ENCODE measurements at places on chromosomes 5 and 9.

- DNase-seq, result no peak
These were observed 273.5 kb downstream of the NR2F1-AS1 start for GRCh38 chr5:93307557-93307956.

- DNase-seq, result no peak
These were observed 33.6 kb downstream of the HTR4 start for GRCh38 chr5:148620696-148621095.

DNA sequence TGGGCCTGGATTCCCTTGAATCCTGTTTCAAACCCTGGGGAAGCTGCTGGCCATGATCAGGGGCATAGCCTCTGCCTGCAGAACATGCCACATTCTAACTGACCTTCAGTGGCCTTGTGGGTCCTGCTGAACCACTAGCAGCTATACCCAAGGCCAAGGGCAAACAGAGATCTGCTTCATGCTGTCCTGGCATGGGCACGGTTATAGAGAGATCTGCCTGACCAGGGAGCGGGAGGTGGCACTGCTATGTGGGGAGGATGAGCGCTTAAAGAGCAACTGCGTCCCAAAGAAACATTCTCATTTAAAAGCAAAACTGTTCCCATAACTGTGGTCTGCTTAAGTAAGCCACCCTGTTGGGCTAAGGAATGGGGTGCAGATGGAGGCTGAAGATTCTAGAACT is 36.5 kb upstream of the SYNPO start:
- no peak for DNase-seq

- no peak for DNase-seq
These were observed 151.2 kb upstream of the ADRA1B start for GRCh38 chr5:159765135-159765433.

DNA sequence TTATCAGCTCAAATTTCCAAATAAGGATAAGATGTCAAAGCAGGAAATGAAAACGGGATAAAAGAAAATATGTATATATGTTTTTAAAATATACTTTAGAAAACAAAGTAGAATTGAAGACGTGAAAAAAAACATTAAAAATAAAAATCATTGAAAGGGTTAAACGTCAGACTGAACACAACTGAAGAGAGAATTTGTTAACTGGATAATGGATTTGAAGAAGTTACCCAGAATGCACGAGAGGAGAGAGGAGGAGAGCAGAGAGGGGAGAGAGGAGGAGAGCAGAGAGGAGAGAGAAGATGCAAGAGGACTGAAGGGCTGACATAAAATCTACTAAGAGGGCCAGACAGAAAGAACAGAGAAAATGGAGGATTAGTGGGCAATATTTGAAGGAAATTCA is 88.0 kb downstream of the CDKN2A start:
- no peak for DNase-seq

DNA sequence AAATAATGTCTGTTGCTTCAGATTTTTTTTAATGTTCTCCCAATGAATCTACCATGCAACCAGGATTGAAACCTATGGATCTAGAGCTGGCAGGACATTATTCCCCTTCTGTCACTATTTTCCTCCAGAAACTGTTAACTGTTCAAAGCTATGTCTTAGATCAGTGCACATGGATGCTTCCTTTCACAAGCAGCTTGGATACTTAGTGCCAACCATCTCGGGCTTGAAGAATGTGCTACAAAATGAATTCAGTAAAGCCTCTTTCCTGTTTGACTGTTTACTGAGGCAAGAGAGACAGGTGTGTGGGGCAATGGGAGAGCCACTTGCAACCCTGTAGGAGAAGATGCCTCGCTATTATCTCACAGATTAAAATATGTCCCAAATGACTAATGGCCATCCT is 774.8 kb downstream of the KCTD16 start:
- DNase-seq, result no peak

DNA sequence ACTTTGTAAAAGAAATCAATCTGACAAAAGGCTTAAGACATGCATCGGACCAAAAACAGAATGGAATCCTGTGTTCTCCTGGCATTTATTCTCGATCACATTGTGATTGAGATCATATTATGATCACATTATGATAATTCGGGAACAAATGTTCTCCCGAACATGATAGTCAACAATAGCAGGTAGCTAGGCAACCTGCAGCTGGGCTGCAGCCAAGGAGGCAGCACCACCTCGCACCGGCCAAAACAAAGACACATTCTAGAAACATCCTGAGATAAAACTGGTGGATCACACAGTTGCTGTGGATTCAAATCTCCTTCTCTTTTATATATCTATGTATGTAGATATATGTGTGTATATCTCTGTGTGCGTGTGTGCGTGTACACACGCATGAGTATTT is 480.6 kb upstream of the CYLC2 start:
- no peak for DNase-seq

DNA sequence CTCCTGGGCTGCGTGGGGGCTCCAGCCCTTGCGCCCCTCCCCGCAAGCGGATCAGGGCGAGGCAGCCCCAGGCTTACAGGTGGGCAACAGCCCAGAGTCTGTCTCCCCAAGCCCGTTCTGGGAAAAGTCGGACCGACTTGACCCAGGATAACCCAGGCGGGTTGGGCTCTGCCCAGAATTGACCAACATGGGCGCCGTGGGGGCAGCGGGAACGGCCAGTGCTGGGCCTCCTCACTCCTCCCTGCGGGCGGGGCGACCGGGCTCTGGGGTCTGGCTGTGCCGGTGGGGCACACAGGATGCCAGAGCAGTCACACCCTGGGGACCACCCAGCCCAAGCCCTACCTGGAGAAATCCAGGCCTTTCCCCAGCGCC is 15.3 kb upstream of the SYNPO start:
- no peak for DNase-seq

- no peak for DNase-seq
These were observed 18.1 kb upstream of the COL5A1 start for GRCh38 chr9:134623258-134624066.

DNA sequence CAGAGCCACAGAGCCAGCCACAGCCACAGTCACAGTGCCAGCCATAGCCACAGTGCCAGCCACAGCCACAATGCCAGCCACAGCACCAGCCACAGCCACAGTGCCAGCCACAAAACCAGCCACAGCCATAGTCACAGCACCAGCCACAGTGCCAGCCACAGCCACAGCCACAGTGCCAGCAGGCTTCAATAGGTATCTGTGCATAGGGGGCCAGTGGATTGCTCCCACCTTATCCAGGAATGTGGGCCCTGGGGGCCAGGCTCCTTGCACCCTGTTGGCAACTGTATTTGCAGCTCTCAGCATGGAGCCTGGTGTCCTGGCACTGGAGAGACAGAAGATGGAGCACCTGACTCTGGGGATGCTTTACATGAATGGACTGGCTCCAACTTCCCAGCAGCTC is 111.7 kb upstream of the IRX2 start:
- no peak for DNase-seq

DNA sequence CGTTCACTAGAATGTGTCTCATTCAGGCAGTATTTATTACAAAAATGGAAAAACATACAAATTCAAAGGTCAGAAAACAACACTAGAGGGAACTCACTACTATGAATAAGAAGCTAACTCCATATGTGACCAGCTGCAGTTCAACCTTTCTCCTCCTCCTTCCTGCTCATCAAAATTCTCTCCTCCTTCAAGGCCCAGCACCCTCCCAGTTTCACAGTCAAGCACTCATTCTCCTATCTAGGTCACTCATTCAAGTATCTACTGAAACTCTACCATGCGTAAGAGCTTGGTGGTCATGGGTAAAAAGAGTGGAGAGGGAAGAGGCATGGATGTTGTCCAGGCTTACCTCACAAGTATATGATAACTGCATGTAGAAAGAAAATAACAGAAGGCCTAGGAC is 27.7 kb downstream of the ECPAS start:
- DNase-seq, result no peak

- no peak for DNase-seq
These were observed 9.2 kb downstream of the LIFR start for GRCh38 chr5:38547257-38547656.

DNA sequence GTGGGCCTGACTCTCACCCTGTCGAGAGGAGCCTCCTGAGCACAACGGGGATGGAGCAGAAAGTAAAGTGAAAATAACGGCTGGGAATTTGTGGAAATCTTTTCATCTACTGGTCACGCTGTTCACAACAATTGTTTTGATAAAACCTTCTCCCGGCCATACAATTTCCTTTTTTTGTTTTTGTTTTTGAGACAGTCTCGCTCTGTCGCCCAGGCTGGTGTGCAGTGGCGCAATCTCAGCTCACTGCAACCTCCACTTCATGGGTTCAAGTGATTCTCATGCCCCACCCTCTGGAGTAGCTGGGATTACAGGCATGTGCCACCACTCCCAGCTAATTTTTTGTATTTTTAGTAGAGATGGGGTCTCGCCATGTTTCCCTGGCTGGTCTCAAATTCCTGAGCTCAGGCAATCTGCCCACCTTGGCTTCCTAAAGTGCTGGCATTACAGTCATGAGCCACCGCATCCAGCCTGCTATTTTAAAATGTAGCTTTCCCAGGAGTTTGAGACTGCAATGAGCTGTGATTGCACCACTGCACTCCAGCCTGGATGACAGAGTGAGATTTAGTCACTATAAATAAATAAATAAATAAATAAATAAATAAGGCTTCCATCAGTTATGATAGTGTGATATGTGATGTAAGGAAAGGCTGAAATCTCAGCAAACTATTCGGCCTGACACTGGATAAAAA is 73.5 kb upstream of the PTGER4 start:
- DNase-seq, result no peak

- DNase-seq, result no peak
These were observed 196.4 kb downstream of the CAVIN4 start for GRCh38 chr9:100774326-100774725.

GRCh38 chr5:6868575-6869215 is 155.5 kb downstream of the TENT4A start:
- DNase-seq, result no peak

- DNase-seq, result no peak
These were observed 9.4 kb upstream of the CD180 start for GRCh38 chr5:67205981-67206380.

DNA sequence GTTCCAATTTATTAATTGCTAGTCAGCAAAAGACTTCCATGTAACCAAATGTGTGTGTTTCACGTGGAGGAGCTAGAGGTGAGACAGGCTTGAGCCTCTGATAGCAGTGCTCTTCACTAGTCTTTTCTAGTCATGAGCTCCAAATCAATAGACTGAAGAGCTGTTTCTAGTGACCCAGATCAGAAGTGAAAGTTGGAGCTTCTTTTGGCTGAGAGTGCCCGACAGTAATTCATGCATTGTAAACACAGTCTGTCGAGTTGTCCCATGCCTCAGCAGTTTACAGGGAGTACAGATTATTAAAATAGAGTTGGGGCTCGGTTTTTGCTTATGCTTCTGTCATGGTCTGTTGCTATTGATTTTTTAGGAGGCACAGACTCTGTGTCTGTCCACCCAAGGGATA is 793.1 kb downstream of the DTWD2 start:
- no peak for DNase-seq

DNA sequence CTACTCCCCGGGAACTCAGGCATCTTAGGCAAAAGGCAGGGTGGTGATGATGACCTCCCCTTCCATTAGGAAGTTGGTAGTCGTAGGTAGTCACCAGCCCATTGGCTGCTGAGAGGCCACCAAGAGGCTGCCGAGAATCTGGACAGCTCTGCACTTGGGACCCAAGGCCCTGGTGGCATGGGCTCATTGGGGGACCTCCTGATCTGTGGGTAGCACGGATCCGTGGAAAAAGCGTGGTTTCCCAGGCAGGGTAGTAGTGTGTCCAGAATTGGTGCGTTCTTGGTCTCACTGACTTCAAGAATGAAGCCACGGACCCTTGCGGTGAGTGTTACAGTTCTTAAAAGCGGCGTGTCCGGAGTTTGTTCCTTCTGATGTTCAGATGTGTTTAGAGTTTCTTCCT is 158.8 kb downstream of the CNTLN start:
- no peak for DNase-seq

- no peak for DNase-seq
These were observed 53.9 kb downstream of the GALNT10 start for GRCh38 chr5:154244476-154244875.

GRCh38 chr9:90261698-90262097 is 380.9 kb downstream of the DIRAS2 start:
- no peak for DNase-seq

GRCh38 chr5:83313436-83313835 is 158.1 kb upstream of the VCAN start:
- no peak for DNase-seq

GRCh38 chr9:91915524-91916263 is 34.3 kb downstream of the ROR2 start:
- DNase-seq, result no peak

DNA sequence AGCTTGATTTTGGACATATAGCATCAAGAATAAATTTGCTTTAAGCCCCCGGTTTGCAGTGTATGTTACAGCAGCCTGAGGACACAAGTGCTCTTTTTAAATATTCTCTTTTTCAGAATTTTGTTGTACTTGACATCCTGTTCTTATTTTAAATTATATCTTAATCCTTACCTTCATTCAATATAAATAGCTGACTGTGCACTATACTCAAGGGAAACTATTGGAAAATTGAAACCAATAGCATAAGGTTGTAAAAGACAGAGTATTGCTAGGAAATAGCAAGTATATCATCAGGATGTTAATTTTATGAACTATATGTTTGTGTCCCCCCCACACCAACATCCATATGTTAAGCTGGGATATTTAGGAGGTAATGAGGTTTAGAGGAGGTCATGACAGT is 120.4 kb upstream of the CDH10 start:
- DNase-seq, result no peak

DNA sequence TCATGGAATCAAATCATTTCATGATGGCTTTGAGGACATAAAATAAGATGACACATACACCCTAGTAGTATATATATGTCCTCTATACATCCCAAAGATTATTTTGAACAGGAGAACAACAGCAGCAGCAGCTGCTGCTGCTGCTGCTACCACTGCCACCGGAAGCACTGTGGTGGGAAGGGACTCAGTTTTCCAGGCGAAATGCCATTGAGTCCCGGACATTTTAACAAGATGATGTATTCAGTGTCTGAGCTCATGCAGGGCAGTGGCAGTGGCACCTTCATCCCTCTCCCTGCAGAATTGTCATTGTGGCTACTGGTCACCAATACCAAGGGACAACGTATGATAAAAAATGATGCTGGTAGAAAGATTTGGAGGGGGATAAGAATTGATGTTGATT is 151.3 kb downstream of the CHSY3 start:
- DNase-seq, result no peak

All from stimulated activated CD4-positive, alpha-beta T cell treated with anti-CD3 and anti-CD28 coated beads, Interleukin-1b, Interleukin-23, amount 100 ng/mL, for 1 hour (primary cell).